ENCODE measurements at places on chromosomes 12 and 14. TPM values are rescaled to one million over a fixed set of nuclear protein-coding genes. Genes with fewer than 3 reads are reported as not detected.

GSC gene
- not detected for total RNA-seq

SLC6A13 gene
- total RNA-seq, result not detected

ADSS1 gene
- total RNA-seq, result 0.43 TPM

PTPN21 gene
- total RNA-seq, result 14.5 TPM

TC2N gene
- total RNA-seq, result under 0.01 TPM

TPH2 gene
- not detected for total RNA-seq

PITPNM2 gene
- total RNA-seq, result 5.7 TPM

GPX2 gene
- total RNA-seq, result not detected

ESYT1 gene
- total RNA-seq, result 363 TPM

CCDC177 gene
- not detected for total RNA-seq

PROX2 gene
- total RNA-seq, result not detected

KIF26A gene
- 0.14 TPM for total RNA-seq

NEDD8 gene
- 86.8 TPM for total RNA-seq

OAS1 gene
- total RNA-seq, result 4.7 TPM
